Activated CD8-positive, alpha-beta memory T cell treated with anti-CD3 and anti-CD28 coated beads, Interleukin-2, amount 10 ng/mL, durations not matched to agents 7 days and 5 days (primary cell): ENCODE measurements at places on chromosomes 3 and 15. TPM values are rescaled to one million over a fixed set of nuclear protein-coding genes. Genes with fewer than 3 reads are reported as not detected.
A peak's percentile ranks its signal among the peaks of the same experiment; 100 is the strongest.

DNA sequence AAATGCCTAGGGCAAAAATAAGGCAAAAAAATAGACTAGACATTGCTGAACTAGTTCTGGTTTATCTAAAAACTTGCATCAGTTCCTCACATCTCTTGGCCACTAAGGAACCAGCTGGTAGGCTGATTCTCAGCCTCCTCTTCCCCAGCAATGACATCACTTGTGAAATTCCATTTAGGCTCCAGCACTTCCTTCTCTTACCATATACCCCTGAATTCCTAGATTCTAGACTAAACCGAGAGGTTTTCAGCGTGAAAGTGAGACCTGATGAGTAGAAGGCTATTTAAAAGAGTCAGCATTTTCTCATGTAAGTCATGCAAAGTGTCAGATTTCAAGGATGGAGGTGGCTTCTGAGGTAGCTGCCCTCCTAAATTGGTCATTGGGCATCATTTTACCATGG lies 247.1 kb upstream of the CDIN1 start:
- no peak overlapping the region for H3K4me3 ChIP-seq
- no peaks in the 10 kb centered on the region for H3K27me3 ChIP-seq

Gene ZNF774
- 2.1 TPM for total RNA-seq

GRCh38 chr3:58495101-58495500 lies 3.2 kb downstream of the KCTD6 start:
- H3K27me3 ChIP-seq: peaks cover 16% of the 10 kb centered on the region
- peaks cover 29% of the 10 kb centered on the region for H3K4me1 ChIP-seq
- no peak for DNase-seq

Gene RNF111
- total RNA-seq: 39.7 TPM

- H3K27ac ChIP-seq: no peak overlapping the region
- H3K27me3 ChIP-seq: peaks cover 28% of the 10 kb centered on the region
- DNase-seq: no peak
- H3K4me1 ChIP-seq: no peaks in the 10 kb centered on the region
- H3K36me3 ChIP-seq: peaks cover 2% of the 10 kb centered on the region
- no peak overlapping the region for H3K4me3 ChIP-seq
Observed at GRCh38 chr3:197365586-197365985, 67.2 kb upstream of the DLG1 start.

GRCh38 chr3:117019082-117019713 lies 309.6 kb downstream of the TUSC7 start:
- H3K4me1 ChIP-seq: no peaks in the 10 kb centered on the region
- H3K27me3 ChIP-seq: no peaks in the 10 kb centered on the region
- no peak overlapping the region for H3K4me3 ChIP-seq
- peak; percentile 45 for DNase-seq

DNA sequence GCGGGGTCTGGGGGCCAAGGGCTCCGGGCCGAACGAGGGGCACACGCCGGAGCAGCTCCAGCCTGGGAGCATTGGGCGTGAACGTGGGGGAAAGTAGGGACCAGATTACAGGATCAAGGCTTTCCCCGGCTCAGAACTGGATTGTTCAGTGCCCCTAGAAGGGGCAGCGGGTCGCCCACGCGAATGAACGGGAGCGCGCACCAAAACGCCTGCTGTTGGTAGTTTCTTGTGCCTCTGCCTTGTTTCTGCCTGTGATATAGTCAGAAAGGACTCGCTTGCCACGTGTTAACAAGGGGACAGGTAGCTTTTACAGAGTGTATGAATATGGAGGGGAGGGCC lies 1.1 kb downstream of the CASR start:
- H3K4me1 ChIP-seq: peaks cover 6% of the 10 kb centered on the region
- peaks cover 88% of the 10 kb centered on the region for H3K27me3 ChIP-seq
- no peak overlapping the region for H3K4me3 ChIP-seq
- peaks cover 5% of the 10 kb centered on the region for H3K36me3 ChIP-seq
